ENCODE measurements at places on chromosomes 13 and 19.

- DNase-seq, result no peak
Measured at GRCh38 chr19:43572171-43572588, 3.1 kb downstream of the XRCC1 start.

DNA sequence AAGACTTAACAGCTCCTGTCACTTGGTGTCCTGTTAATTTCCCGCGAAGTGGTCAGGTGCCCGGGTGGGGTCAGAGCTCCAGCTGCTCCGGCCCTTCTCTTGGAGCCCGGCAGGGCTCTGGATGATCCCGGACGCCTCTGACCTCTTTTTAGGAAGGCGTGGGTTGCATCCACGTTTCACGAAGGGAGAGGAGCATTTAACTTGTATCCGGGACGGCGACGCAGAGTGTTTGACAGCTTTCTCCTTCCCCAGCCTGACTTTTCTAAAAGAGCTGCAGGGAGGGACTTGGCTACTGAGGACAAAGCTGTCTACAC lies 656 bp downstream of the ZNF155 start:
- DNase-seq, result no peak

DNA sequence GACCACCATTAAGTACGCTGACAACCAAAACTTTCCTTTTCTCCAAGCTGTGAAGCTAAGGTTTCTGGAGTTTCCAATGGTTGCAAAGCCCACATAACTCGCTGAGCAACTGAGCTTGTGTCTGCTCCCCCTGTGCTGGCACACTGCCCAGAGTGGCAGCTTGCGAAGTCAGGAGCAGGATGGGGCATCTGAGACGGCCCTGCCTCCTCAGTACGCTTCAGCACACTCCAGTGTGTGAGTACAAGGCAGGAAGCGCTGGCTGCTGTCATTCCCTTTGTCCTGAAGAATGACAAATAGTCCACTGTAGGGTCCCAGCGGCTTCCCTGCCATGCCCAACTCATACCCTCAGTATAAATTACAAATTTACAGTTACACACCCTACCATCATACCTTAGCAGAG lies 51.5 kb downstream of the SKA3 start:
- DNase-seq, result no peak

DNA sequence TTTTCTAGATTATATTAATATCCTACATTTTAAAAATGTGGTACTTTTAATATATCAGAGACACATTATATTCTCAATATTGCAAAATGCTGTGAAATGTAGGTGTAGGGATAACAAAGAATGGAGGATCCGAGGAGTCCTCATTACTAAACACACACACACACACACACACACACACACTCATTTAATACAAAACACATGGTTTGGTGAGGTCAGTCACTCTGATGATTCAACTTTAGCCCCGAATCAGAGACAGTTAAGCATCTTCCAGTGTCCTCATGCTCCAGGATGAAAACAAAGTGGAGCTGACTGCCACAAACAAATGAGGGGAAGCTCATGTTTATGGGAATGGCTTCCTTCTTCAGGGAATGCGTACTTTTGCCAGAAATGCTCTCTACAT lies 147.5 kb downstream of the CYSLTR2 start:
- DNase-seq, result no peak

GRCh38 chr19:41226053-41226873 lies 7.2 kb downstream of the AXL start:
- DNase-seq, result peak; percentile 26

DNA sequence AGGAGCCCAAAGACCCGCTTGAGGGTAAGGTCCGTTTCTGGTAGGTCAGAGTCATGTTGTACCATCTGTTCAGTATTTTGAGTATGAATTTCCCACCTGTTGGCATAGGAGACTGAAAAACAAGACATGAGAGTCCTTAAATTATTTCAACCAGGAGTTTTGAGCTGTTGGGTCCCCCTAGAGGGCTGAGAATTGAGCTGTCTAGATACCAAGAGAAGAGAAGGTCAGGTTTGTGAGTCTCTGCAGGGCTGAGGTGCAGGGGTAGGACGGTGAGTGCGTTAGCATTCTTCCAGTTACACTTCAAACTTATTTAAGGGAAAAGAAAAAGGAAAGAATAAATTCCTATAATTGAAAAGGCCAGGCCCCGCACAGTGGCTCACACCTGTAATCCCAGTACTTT lies 5.0 kb downstream of the CBLC start:
- DNase-seq, result no peak

- no peak for DNase-seq
Measured at GRCh38 chr13:24614306-24615080, 65.7 kb upstream of the ATP12A start.

Measured in stimulated activated CD8-positive, alpha-beta memory T cell treated with anti-CD3 and anti-CD28 coated beads, Interleukin-2, amount 100 ng/mL, for 48 hours (primary cell).